Left renal pelvis (tissue), 4 donors: ENCODE measurements at places on chromosomes 4 and X. TPM values are rescaled to one million over a fixed set of nuclear protein-coding genes. Genes with fewer than 3 reads are reported as not detected.

- no peak for DNase-seq
Measured at GRCh38 chr4:81756973-81757372, 285.3 kb upstream of the RASGEF1B start.

GRCh38 chrX:110877326-110877725, 81.7 kb upstream of the CHRDL1 start:
- DNase-seq, result no peak

DNA sequence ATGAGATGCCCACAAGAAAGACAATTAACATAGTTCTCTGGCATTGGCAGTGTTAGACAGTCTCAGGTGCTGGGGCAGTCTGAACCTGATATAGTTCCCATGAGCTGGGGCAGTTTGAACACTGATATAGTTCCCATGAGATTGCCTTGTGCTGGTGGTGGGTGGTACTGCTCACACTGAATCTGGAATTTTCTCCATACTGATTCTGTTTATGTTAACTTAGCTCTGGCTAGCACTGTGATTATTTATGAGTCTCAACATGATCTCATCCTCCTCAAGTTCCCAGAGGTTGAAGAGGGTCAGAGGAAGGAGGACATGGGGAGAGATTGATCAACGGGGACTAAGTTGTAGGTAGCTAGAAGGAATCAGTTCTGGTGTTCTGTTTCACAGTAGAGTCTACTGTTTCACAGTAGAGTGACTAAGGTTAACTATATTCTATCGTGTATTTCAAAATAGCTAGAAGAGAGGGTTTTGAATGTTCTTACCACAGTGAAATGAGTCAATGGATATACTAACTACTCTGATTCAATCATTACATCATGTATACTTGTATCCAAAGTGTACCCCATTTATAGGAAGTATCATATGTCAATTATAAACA, 379.9 kb downstream of the ADAM29 start:
- DNase-seq, result no peak

Gene SORCS2
- polyA plus RNA-seq, result 64.8 TPM

Gene POLR2B
- 121 TPM for polyA plus RNA-seq

Gene SYP
- polyA plus RNA-seq, result 3.1 TPM

DNA sequence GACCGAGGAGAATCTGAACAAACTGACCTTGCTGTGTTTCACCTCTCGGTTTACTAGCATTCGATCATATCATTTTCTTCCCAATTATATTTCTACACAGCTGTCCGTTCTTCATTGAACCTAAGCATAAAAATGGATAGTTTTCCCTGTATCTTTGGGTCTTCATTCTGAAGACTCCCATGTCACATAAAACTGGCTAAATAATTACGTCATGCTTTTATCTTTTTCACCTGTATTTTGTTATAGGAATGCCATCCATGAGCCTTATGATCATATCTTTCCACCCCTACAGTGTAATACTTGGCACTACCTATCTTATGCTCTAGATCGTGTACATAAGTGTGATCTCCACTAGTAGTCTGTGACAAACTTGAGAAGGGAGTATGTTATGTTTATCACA, 456.1 kb downstream of the FGF13 start:
- DNase-seq, result no peak

DNA sequence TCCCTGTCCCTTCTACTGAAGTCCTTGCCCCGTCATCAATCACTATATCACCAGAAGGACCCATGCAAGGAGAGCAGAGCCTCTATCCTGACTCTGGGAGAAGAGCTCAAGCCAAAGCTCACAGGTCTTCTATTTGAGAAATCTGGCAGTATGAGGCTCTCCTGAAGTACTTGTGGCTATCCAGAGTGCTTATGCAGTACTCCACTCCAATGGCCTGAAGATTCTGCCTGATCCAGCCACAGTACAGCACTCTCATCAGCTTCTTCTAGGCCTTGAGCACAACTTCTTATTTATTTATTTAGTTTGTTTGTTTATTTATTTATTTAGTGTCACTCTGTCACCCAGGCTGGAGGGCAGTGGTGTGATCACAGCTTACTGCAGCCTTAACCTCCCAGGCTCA, 13.0 kb downstream of the USP26 start:
- DNase-seq, result no peak

Gene CCDC158
- 0.49 TPM for polyA plus RNA-seq

Gene GYPB
- polyA plus RNA-seq, result 0.81 TPM

- DNase-seq, result no peak
Measured at GRCh38 chrX:153226344-153227185, 47.5 kb downstream of the MAGEA1 start.

DNA sequence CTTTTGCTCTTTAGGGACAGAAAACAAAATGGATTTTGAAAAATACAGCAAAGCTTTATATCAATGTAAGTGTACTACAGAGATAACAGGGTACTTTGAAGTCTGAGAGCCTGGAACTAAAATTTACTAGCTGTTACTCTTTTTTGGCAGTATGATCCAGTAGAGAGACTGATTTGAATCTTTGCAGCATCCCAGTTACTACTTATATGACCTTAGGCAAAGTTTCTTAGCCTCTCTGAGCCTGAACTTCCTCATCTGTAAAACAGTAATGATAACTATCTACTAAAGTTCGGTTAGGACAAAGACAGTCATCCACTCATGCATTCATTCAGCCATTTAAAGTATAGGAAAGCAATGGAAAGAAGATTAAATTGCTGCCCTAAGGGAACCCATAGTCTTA, 10.1 kb downstream of the BRWD3 start:
- DNase-seq, result no peak

Gene SCD5
- 30.7 TPM for polyA plus RNA-seq

GRCh38 chr4:143343276-143343831, 6.7 kb downstream of the GAB1 start:
- DNase-seq, result no peak

DNA sequence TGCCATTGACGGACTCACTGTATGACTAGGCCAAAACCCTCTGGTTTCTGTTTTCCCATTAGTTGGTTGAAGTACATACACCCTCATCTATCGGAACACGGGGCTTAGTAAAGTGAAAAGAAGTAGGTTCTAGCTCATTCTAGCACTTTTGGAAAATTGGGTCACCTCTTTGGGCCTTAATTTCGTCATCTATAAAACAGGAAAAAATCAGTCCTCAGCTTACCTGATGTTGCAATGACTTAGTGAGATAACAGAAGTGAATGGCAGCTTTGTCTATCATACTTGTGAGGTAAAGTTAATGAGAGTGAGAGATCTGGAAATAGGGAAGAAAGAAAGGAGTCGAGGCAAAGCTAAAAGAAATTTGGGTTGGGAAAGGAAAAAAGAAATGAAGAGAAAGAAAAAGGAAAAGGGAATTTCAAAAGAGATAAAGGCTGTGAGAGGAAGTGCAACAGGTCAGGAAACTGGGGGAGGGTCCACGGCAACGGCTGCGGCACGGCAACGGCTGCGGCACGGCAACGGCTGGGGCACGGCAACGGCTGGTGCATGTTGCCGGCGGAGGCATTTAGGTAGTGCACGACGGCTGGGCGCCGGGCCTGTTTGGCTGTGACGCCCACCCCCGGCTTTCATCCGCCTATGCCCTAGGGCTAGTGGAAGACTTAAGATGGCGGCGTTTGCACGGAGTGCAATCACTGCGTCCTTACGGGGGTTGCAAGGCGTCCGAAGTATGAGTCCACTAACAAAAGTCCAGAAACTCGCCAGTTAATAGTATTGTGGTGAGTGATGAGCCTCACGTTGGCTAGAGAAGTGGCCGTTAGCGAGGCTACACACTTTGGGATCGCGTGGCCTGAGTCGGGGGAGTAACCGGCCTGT, 360.1 kb upstream of the ZCCHC13 start:
- peak; percentile 71 for DNase-seq

- DNase-seq, result no peak
Measured at GRCh38 chrX:63718010-63718694, 66.9 kb downstream of the ARHGEF9 start.

DNA sequence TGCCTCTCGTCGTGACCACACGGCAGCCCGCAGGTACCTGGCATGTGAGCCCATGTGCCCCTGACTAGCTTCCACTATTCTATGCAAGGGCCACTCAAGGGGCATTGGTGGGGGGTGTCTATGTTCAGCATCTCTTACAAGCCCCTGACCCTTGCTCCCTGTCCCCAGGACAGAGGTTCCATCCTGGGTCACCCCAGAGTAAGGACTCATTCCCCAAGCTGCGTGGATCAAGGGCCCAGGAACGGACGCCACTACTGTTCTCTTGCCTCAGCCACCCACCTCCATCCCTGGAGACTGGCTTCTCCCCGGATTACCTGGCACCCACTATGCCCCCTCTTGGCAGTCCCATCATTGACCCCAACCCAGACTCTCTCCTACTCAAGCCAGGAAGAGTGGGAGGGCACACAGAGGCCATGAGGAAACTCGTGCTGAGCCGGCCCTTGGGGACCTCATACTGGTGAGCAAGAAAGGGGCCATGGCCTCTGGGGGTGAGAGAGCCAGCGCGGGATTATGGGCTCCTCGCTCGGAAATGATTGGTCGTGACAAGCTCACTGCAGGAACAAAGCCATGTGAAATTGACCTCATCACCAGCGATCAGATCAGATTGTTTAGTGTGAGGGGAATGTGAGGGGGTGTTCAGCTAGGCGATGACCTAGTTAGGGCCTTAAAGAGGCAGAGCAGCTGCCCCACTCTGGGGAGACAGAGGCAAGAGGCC, 50.1 kb upstream of the PJA1 start:
- DNase-seq, result no peak

- DNase-seq, result no peak
Measured at GRCh38 chrX:40474205-40474626, 106.6 kb upstream of the ATP6AP2 start.

GRCh38 chr4:141179474-141180373, 41.0 kb upstream of the ZNF330 start:
- DNase-seq, result no peak

- no peak for DNase-seq
Measured at GRCh38 chr4:43224559-43224958, 332.0 kb downstream of the GRXCR1 start.

DNA sequence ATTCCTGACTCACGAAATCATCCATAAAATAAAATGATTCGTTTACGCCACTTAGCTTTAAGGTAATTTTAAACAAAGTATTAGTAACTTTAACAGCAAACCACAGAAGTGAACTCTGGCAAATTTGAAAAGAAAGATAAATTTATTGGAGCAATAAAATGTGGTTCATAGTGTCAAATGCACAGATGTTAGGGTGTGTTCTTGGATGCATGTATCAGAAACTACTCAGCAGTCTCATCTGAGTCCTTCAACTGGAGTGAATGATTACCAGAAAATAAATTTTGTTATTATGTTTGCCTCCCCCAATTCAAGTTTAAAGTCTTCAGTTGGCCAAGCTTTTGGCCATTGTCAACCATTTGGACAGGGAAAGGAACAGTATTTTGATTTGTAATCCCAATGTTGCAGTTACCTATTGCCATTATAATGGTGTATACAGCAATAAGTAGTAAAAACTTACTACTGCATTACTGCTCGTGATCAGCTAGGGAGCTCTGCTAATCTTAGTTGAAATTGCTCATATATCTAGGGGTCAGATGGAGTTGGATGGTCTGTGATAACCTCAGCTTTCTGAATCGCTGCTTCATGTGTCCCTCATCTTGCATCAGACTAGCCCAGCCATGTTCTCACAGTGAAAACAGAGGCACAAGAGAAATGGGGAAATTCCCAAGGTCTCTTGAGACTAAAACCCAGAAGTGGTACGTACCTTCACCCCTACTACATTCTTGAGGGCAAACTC, 254.6 kb upstream of the KCNIP4 start:
- DNase-seq, result peak; percentile 38

GRCh38 chr4:180465364-180465763, 1777.8 kb upstream of the TENM3 start:
- DNase-seq, result no peak

- no peak for DNase-seq
Measured at GRCh38 chr4:145564540-145564939, 54.6 kb upstream of the MMAA start.

Gene TCEAL6
- 0.29 TPM for polyA plus RNA-seq
